ENCODE measurements at places on chromosomes 13 and 19.

GRCh38 chr19:47107953-47108746 lies 5.4 kb downstream of the ZC3H4 start:
- DNase-seq, result no peak

DNA sequence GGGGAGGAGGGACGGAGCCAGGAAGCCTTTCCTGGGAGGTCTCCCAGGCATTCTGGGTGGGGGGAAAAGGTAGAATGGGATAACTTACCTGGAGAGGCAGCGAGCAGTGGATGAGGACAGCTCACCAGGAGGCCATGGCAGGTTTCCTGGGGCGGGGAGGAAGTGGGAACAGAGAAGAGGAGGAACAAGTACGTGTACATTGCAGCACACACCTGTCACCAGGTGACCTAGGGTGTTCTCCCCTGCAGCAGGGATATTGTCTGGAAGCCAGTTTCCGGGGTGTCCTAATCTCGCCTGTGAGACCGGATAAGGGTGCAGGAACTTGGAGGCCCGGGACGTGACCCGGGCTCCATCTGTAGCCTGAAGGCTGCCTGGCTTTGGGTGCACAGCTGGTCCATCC lies at the start of gene FUT3:
TSS of gene FUT3 (minus strand) at position 148 of the 400 bp plus-strand sequence.
- no peak for DNase-seq

DNA sequence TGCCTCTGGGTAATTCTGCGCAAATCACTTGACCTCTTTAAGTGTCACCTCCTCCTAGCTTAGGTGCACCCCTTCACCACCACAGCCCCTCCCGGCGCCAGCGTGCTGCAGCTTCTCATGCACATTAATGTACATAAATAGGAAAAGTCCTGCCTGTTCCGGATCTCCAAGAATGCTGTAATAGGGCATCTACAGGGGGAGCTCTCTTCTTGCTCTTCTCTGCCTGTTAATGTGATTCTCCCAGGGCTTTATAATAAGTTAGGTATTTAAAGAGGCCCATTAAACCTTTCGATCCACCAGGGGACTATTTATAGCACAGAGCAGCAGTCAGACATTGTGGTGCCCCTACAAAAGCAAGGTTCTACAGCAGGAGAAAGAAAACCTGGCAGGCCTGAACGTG lies 35.3 kb downstream of the SOX1 start:
- DNase-seq, result peak; percentile 7

DNA sequence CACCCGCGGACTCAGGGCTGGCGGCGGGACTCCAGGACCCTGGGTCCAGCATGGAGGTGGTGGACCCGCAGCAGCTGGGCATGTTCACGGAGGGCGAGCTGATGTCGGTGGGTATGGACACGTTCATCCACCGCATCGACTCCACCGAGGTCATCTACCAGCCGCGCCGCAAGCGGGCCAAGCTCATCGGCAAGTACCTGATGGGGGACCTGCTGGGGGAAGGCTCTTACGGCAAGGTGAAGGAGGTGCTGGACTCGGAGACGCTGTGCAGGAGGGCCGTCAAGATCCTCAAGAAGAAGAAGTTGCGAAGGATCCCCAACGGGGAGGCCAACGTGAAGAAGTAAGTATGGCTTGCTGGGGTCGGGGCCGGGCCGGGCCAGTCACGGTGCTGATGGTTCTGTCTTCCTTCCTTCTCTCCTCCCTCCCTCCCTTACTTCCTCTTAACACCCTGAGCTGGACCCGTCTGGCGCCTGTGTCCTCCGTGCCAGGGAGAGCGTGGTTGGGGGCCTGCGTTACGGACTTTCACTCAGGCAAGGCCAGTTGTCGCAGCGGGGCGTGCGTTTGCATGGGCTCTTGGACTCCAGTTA lies 1.4 kb downstream of the STK11 start:
- DNase-seq, result no peak

DNA sequence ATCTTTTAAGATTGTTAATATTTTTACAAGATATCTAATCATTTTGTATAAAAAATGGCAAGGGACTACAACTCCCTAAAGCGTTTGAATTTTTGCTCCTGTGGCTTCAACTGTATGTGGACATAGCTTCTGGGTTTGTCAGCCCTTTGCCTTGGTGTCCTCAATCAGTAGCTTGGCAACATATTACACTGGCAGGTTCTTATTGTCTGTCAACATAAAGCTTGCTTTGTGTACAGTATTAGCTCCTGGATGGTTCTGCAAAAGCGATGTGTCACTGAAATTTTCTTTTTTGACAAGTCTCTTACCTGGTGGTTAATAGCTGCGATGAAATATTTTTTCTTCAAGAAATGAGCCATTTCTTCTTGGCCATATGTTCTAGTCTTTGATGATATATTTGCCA lies 190.0 kb downstream of the HS6ST3 start:
- DNase-seq, result no peak
